CMK (cell line): ENCODE measurements at places on chromosomes 5 and 9.

GRCh38 chr5:124745007-124745927 is 1.2 kb downstream of the ZNF608 start:
- DNase-seq, result no peak

DNA sequence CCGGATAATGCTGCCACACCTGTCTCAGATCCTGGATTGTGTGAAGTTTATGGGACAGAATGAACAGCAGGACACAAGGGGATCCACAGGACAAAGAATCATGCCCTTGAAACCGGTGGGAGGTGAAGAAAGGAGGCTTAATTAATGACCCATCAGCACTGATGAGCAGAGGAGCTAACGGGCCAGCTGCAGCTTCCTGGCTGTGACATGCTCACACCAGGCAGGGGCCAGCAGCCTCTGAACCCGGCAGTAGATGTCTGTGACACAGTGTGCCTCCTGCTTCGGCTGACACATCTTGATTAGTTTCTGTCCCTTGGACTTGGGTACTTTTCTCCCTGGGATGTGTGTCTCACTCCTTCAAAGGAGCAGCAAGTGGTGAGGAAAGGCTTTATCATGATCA is 328.8 kb upstream of the BRINP1 start:
- no peak for DNase-seq

- no peak for DNase-seq
These were observed 300.5 kb downstream of the NR2F1-AS1 start for GRCh38 chr5:93280518-93280917.

DNA sequence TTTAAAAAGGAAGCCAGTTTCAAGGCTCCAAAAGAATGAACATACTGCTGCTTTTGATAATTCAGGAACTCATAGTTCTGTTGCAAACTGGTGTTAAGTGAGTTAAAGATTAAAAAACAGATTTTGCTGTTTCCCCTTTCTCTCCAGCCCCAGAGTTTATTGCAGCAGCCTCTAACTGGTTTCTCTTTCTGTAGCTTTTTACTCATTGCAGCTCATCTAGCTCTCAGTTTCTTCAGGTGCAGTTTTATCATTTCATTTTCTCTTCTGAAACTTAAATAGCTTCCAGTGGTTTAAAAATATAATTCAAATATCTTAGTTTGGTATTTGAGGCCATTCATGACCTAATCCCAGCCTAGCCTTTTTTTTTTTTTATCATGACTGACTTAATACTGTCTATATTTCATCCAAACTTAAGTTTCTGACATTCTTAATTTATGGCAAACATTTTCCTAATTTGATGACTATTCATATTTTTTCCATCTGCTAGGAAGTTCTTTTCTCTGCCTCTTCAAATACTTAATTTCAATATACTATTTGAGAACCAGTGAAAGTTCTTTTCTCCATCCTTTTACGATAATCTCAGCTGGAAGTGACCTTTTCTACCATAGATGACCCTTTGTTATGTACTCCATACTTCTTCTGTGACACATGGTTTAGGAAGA is 252.7 kb upstream of the GRIA1 start:
- no peak for DNase-seq

DNA sequence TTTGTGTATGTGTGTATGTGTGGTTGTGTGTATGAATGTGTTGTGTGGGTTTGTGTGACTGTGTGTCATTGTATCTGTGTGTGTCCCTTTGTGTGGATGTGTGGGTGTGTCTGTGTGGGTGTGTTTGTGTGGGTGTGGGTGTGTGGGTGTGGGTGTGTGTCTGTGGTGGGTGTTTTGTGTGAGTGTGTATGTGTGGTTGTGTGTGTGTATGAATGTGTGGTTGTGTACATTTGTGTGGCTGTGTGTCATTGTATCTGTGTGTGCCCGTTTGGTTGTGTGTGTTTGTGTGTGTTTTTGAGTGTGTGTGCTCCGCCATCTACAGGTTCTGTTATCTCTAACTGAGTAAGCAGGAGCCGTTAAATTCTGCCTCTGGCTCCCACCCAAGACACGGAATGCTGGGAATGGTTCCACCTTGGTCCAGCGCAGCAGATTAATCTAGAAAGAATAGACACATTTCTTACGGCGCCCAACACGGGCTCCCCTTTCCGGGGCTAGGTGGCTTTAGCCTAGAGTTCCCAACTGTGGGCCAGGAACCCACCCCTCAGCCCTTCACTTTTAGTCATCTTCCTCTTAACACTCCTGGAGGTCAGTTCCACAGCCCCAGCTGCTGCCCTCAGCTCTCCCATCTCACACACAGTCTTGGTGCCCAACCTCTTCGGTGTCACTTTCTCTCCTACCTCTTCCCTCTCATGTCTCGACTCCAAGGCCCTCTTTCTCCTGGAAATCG is 197.1 kb downstream of the TTLL11 start:
- no peak for DNase-seq

- no peak for DNase-seq
These were observed 13.9 kb downstream of the FGF18 start for GRCh38 chr5:171433352-171433698.

- no peak for DNase-seq
These were observed 8.0 kb downstream of the BRD3 start for GRCh38 chr9:134059661-134060395.
